ENCODE measurements at places on chromosomes 7 and 10.

GRCh38 chr7:30744075-30744417 lies 7.9 kb upstream of the INMT start:
- peak; percentile 7 for DNase-seq

- DNase-seq = no peak
Measured at GRCh38 chr10:47035819-47036337, 124.7 kb downstream of the PTPN20 start.

DNA sequence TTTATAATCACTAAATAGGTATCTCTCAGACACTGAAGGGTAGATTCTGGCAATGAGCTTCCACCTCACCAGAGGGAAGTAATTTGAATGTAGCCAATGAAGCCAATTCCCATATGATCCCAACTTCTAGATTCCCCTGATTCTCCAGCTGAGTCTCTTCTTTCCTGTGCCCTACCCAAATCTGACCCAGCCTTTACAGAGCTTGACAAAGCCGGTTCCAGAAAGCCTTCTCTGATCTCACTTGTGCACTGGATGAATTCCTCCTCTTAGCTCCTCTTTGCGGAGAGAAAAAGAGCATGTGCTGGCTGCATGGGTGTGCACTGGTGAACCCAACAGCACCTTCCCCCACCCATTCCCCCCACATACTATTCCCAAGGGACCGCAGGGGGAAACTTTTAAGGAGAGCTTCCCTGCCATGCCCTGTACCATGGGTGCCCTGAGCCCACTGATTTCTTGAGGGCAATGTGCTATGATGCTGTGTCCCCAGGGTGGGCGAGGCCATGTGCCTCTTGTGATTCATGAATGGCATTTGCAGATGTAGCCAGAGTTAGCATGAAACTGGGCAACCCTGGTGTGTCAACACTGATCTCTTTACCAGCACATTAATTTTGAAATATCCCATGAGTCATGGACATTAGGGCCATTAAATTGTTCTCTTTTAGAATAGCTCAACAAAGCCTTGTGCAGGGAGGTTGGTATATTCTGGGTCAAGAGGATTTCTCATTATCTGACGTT lies 50.4 kb upstream of the PLEKHA1 start:
- no peak for DNase-seq

GRCh38 chr7:139588632-139589031 lies 65.1 kb downstream of the CLEC2L start:
- no peak for DNase-seq

DNA sequence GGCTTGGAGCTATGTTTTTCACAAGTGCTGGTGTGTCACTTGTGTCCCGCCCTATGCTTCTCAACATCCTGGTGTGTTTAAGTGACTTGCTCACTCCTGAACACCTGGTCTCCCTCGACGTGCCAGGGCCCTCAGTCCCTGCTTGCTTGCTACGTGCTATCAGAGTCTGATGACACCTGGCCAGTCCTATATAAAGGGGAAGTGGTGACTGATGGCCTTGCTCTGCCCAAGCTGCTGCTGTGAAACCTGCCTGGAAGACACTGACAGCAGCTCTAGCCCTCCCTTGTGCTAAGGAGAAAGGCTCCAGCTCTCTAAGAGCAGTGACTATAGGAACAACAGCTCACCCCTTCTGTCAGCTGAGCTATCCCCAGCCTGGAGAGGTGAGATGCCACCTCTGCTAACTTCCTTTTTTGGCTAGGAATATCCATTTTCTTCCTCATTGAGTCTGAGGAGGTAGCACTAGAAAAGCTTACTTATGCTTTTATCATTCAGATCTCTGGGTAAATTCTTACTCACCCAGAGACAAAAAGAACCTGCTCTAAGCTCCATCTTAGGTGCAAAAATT lies 77.2 kb upstream of the PLXNA4 start:
- DNase-seq = no peak

DNA sequence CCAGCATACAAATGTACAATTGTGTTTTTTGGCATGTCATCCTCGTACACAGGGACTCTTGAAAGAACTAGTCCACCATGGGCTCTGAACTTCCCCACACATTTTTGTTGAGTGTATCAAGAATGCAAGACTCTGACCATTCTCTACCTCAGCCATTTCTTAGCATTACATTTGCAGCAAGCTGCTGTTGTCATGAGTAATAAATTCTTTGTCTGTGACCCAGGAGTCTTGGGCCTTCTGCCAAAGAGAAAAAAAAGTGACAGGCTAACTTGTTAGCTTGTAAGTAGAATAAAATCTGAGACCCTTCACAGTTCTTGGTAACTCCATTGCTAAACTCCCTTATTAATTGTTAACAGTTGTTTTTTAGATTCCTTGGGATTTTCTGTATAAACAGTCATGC lies 542.3 kb upstream of the MBL2 start:
- no peak for DNase-seq

DNA sequence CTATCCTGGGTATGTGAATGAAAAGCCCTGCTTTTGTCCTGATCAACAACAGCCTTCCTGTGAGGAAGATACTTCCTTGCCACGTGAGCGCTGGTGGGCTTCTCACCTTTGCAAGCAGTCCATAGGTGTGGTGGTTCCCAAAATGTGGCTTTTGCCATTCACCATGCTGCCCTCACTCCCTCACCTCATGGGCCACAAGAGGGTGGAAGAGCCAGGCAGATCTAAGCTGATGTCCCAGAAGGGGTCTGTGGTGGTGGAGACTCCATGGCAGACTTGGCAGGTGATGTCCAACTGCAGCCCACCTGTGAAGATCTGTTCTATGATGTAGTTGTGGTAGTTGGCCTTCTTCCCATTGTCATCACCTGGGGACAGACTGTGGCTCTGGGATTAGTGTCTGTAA lies 147.4 kb downstream of the BBS9 start:
- no peak for DNase-seq

DNA sequence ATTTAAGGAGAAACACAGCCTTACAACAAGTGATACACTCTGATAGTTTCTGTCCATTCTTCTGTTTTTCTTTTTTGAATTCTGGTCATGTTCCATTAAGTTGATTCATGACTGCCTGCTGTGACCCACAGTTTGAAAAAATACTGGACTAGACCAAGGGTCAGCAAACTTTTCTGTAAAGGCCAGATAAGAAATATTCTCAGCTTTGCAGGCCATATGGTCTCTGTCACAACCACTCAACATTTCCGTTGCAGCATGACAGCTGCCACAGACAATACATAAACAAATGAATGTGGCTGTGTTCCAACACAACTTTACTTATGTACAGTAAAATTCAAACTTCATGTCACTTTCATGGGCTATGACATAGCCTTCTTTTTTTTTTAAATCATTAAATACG lies 156.7 kb downstream of the PLXNA4 start:
- DNase-seq = no peak

DNA sequence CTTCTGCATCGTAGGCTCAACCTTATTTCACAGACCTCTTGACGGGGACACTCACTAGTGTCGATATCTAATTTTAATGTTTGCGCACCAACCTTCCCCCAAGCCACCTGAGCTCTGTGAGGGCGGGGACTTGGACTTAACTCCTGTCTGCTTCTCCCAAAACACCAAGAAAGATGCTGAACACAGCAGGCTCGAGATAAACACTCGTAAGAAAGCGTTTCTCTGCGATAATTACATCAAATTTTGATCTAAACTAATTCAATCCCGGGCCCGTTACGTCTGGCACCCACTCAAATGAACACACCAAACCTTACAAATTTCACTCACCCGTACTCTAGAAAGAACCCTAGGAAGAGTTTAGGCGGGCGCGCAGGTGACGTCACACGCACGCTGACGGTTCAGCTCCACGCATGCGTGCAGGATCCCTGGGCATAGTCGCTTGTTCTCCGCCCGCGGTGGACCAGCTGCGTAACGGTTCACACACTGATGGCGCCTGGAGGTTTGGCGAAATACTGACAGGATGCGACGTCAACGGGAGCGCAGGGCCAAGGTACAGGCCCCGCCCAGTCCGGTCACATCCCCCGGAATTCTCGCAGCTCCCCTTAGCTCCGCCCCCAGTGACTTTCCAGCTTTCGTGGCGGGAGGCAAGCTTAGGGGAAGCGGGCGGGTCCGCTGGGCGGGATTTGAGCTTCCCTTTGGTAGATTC lies at the start of gene POT1:
Gene POT1 (minus strand): TSS at position 359 of the 706 bp plus-strand sequence. CDS start 32,652 bp downstream, outside the sequence.
- DNase-seq = peak; percentile 98

DNA sequence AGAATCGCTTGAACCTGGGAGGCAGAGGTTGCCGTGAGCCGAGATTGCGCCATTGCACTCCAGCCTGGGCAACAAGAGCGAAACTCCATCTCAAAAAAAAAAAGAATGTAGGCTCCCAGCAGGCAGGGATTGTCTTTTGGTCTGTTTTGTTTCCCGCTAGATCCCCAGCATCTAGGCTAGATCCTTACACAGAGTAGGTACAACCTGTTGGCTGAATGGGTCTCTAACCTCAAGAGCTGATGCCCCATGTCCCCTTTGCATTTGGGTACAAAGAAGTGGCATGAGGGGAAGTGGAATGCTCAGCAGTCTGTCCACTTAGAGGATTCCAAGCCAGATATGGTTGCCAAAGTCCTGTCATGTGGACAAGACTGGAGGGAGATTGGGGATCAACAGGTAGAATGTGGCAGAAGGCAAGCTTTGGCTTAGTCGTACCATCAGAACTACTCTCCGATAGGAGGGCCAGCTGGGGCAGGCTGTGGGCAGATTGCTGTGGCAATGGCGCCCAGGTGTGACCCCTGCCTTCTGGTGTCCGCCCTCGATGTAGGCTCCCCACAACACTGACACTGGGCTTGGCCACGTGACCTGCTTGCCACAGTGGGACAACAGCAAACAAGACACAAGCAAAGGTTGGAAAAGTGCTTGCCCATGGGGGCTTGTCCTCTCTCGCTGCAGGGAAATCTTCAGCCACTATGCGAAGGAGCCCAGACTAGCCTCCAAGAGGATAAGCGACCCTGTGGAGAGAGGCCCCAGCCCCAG lies 21.4 kb downstream of the LEP start:
- DNase-seq = no peak

GRCh38 chr7:156094350-156095146 lies 282.3 kb upstream of the SHH start:
- no peak for DNase-seq

DNA sequence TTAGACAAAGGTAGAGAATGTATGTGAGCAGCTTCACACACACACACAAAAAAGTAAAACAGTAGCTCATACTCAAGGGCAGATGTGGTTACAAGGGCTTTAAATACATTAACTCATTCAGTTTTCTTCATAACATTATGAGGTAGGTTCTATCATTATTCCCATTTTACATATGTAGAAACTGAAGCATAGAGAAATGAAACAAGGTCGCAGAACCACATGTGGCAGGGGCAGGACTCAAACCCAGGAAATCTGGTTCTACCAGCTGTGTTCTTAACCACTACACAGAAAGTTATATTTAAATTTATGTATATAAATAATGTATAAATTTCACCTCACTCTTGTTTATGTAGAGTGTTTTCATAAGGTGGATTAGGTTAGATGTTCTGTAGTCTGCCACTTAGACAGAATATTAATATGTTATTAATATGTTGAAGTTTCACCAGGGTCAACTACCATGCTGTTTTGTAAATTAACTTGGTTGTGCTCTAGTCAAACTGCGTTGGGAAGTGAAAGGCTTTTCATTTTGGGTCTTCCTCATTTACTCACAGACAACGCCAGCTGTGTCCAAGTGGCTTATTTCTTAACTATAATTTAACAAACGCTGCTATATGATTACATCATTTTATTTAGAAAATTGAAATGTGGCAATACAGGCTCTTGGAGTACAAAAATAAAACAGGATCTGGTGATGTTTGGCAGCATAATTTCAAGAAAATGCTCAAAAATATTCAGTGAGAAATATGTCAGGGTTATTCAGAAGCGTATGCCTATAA lies 138.4 kb downstream of the MDFIC start:
- no peak for DNase-seq

DNA sequence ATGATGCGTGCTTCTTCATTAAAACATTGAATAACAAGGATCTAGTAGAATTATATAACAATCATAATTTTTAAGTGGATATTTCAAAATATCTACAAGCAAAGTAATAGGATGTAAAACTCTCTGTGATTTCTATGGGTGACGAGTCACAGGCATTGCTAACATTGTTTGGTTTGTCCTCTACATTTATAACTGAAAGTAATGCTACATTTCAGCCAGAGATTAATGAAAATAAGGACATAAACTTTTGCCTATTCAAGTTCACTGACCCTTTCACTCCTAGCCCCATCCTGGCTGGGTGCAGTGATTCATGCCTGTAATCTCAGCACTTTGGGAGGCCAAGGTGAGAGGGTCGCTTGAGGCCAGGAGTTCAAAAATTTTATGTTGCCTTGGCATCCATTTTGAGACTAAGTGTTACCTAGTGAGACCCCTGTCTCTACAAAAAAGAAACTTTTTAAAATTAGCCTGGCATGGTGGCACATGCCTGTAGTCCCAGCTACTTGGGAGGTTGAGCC lies 38.4 kb upstream of the HSPA12A start:
- DNase-seq = no peak

GRCh38 chr10:131848741-131849590 lies 51.8 kb upstream of the PPP2R2D start:
- DNase-seq = no peak

- no peak for DNase-seq
Measured at GRCh38 chr7:106515321-106515720, 145.6 kb downstream of the CCDC71L start.

GRCh38 chr7:64811767-64812166 lies 17.5 kb downstream of the ZNF138 start:
- no peak for DNase-seq

- no peak for DNase-seq
Measured at GRCh38 chr7:154881526-154881925, 121.4 kb downstream of the PAXIP1 start.

GRCh38 chr7:138625084-138625848 lies 75.9 kb downstream of the SVOPL start:
- peak; percentile 27 for DNase-seq

- no peak for DNase-seq
Measured at GRCh38 chr10:115831016-115831415, 442.0 kb downstream of the GFRA1 start.

DNA sequence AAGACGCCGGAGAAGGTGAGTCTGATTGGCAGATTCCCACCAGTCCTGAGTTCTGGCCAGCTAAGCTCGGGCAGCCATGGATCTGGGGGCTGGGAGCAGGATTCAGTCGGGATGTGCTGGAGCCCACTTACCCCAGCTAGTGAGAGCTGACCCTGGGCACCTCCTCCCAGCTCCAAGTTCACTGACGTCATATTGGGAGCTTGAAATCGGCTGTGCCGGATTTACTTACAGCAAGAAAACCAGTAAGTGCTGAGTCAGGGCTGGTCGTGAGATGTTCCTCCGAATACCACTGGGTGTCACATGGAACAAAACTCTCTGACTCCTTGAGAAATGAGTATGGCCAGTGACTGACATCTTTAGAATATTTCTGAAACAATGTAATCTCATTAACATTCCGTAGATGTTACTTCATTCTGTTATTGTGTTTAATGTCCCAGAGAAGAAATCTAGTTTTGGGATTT lies 621.2 kb downstream of the SDK1 start:
- no peak for DNase-seq

- no peak for DNase-seq
Measured at GRCh38 chr7:12158334-12159060, 52.6 kb upstream of the TMEM106B start.

DNA sequence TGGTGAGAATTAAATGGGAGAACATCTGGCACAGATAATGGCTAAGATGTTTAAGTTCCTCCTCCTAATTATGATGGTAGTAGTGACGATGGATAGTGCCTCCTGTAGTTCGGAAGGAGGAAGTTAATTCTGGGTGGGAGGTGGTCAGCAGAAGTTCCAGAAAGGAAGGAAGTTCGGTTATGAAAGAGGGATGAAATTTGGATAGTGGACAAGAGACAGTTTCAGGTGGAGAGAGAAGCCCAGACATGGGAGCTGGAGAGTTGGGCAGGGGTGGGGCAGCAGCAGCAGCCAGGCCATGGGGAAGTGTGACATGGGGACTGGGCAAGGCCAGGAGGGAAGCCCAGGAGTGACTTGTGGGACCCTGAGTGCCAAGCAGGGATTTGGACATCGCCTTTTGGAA lies 99.5 kb downstream of the CCNY start:
- no peak for DNase-seq

Data from CD4-positive, alpha-beta T cell treated with Interleukin-12 subunit alpha and Interleukin-12 subunit beta, for 1 hour (primary cell).